ENCODE measurements at places on chromosomes 5 and 9.
A peak's percentile ranks its signal among the peaks of the same experiment; 100 is the strongest.

DNA sequence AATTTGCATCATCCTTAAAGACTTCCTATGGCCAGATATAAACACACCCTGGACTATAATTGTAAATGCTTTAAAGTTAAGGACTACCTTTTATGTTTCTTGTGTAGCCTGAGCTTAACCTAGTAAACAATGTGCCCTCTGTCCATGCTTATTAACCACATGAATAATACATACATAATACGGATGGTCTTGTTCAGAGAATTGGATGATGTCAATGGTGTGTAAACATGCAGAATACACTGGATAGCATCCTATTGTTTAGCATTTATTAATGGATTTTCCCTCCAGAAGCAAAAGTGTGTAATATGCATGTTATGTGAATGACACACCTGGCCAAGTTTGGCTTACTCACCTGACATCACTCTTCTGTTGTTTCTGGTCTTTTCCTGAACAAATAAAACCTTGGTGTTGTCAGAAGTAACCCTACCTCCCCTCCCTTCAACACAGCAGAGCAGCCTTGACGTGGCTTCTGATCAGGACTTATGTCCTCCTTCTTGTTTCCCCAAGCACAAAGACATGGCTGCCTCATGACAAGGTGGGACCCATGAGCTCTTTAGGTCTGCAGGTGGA is 517.9 kb downstream of the MTRR start:
- DNase-seq: peak; percentile 50

DNA sequence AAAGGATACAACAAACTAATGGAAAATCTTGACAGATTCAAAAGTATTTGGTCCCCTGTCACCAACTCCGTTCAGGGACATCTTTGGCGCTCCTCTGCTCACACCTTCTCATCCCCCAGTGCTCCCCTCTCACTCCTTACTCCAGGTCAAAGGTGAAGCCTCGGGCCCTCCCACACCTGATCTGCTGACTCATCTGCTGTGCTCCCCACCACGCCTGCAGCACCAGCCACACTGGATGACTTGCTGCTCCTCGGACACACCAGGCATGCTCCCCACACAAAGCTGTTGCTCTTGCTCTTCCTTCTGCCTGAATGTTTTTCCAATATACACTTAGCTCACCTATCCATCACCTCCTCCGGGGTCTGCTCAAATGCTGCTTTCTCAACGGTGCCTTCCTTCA is 123.4 kb downstream of the ESM1 start:
- no peak for DNase-seq

GRCh38 chr5:74409712-74410111 is 230.8 kb downstream of the ENC1 start:
- DNase-seq: no peak

GRCh38 chr9:69254223-69254622 is 70.8 kb upstream of the ENTREP1 start:
- DNase-seq: no peak

- DNase-seq: no peak
Observed at GRCh38 chr5:109748546-109748945, 58.8 kb downstream of the MAN2A1 start.

DNA sequence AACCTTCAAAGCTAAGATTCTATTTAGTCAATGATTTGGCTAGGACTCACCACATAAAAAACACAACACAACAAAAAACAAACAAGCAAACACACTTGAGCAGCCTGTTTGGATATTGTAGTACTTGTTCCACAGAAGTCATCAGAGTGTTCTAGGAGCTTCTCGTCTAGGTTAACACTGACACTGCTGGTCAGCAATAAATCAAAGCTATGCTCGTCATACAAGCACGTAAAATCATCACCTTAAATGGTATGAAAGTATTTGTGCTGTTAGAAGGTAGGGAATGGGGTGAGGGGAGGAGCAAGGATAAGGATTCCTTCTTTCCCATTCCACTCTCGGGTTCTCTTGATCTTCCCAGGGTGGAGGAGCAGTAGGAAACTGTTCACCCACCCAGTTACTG is 88.0 kb downstream of the ARL15 start:
- DNase-seq: no peak

- DNase-seq: no peak
Observed at GRCh38 chr5:99605904-99606303, 677.1 kb upstream of the CHD1 start.

DNA sequence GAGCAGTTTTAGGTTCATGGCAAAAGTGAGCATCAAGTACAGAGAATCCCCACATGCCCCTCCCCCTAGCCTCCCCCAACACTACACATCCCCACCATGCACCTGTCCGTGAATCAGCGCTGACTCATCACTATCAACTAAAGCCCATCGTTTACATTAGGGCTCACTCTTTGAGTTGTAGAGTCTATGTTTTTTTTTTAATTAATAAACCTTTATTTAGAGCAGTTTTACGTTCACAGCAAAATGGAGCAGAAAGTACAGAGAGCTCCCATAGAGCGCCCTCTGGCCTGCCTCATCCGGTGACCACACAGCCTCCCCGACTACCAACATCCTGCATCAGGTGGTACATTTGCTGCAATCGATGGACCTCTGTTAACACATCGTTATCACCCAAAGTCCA is 47.9 kb upstream of the UNC5A start:
- no peak for DNase-seq

DNA sequence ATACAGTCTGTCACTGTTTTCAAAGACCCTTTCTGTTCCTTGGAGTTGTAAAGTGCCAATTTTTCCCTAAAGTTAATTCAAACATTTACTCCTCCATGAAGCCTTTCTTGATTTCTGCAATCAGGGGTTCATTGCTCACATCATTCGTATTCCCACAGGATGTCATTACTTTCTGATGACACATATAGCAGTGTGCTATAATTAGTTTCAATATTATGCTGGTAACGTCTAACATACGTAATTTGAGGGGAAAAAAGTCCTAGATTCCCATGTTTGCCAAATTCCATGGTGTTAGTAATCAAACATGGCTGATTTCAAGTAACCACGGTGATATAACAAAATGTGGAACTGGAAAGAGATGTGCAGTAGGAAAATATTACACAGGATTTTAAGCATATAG is 468.2 kb upstream of the MEF2C start:
- no peak for DNase-seq

DNA sequence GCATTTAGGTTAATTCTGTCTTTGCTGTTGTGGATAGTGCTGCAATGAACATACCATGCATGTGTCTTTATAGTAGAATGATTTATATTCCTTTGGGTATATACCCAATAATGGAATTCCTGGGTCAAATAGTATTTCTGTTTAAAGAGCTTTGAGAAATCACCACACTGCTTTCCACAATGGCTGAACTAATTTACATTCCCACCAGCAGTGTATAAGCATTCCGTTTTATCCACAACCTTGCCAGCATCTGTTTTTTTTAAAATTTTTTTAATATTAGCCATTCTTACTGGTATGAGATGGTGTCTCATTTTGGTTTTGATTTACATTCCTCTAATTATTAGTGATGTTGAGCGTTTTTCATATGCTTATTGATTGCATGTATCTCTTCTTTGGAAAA is 15.5 kb upstream of the TARS1 start:
- no peak for DNase-seq

- no peak for DNase-seq
Observed at GRCh38 chr9:121776001-121776738, 124.7 kb downstream of the DAB2IP start.

- DNase-seq: no peak
Observed at GRCh38 chr9:89191004-89191403, 12.4 kb upstream of the SHC3 start.

DNA sequence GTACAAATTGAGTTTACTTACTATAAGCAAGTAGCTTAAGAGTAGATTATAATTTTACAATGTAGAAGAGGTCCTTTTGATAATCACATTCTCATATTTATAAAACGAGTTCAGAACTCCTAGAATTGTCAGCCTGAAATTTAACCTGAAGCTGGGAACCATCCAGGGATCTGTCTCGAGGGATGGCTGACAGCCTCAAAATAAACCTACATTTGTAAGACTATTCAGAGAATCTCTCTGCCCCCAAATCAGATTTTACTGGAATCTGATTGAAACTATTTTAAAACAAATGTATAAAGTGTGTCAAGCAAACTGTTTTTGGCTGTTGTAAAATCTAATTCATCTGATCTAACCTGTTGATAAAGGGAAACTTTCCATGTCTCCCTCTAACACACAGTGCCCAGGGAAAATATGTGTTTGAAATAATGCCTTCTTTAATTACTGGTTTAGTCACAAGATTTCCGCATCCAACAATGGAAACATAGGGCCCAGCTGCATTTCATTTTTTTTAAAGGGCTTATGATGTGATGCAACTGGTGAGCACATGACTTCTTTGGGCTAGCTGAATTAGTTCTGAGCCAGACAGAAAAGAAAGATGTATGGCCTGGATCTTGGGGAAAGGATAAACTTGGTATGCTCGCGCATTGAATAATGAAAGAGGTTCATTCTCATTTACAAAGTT is 30.3 kb downstream of the SLC25A46 start:
- no peak for DNase-seq

- no peak for DNase-seq
Observed at GRCh38 chr5:61303346-61303745, 28.7 kb upstream of the ZSWIM6 start.

- no peak for DNase-seq
Observed at GRCh38 chr9:27308691-27309390, 11.9 kb upstream of the EQTN start.

- DNase-seq: no peak
Observed at GRCh38 chr9:101605547-101605946, 10.8 kb upstream of the PPP3R2 start.

DNA sequence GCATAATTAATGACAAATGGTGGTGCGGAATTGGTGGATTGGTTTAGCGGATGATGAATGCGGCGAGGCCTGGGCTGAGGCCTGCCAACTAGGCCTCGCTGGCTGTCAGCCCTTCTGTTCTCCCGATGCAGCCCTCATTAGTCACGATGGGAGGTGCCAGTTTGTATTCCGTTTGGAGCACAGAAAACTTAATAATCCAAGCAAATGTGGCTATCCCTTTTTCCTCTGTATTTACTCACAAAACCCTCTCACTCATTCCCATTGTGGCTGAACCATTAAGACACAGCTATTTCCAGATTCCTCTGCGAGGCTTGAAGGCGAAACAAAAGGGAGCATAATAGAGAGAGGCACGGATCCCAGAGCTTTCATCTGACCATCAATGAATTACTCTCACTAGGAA is 114.3 kb downstream of the MVB12B start:
- peak; percentile 27 for DNase-seq

GRCh38 chr9:70069704-70070103 is 26.1 kb downstream of the MAMDC2 start:
- DNase-seq: no peak

GRCh38 chr9:96302021-96302420 is at the start of gene HSD17B3:
Gene HSD17B3 (minus strand): TSS chr9:96302176. CDS start chr9:96302104, 72 bp downstream.
- DNase-seq: no peak

DNA sequence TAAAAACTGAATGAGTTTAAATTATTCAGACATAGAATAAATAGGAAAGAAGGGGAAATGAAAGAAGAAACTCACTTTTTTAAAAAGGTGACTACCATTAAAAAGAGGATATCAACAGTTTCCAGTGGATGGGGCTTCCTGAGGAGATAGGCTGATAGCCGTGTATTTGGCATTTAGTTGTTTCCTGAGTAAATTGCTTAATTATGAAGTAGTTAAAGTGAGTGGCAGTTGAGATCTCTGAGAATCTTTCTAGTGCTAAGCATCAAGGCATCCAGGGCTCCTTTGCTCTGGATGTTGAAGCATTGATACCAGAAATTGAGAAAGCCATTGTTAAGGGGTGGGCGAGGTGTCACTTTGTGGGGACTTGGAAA is 2.7 kb downstream of the TNFAIP8 start:
- DNase-seq: no peak

DNA sequence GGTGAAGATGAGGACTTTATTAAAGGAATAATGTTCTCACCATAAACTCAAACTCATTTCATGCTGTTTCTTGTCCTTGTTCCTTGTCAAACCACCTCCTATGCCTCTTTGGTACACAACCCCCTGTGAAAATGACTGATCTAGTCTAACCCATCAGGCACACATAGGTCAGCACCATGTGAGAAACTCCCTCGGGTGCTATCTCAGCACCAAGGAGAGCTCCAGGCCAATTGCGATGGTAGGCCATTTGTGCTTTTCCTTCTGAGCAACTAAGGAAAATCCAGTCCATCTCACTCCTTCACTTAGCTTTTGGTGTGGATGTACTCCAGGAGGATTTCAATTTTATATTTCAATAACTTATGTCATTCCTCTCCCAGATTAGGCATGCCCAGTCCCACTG is 199.8 kb downstream of the ZNF608 start:
- DNase-seq: no peak

DNA sequence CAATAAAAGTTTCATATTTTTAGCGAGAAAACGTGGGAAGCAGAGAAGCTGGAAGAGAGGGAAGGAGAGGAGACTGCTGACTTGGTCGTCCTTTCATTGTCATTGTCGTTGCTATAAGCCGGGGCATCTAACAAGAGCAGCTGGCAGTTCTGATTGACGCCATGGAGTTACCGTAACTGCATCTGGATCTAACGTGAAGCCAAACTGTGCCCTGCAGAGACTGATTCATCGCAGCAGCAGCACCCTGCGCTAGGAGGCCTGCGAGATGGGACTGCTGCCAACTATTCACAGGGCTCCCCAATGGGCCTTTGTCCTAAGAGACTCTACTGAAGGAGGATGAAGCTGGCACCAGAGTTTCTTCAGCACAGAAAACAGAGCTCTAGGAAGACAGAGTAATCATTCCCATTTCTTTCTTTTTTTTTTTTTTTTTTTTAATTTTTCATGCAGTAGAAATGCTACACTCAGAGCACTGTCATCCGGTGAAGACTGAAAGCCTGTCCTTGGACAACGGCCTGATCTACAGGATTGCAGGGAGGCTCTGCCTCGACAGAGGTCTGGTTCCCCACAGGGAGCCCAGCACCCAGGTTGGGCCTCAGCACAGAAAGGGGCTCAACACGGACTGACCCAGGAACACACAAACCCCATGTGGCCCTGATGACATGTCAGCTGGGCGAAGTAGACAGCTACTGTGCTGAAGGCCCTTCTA is 47.8 kb downstream of the RETREG1 start:
- DNase-seq: peak; percentile 93

GRCh38 chr9:72882117-72882775 is 70.6 kb downstream of the ALDH1A1 start:
- DNase-seq: no peak

DNA sequence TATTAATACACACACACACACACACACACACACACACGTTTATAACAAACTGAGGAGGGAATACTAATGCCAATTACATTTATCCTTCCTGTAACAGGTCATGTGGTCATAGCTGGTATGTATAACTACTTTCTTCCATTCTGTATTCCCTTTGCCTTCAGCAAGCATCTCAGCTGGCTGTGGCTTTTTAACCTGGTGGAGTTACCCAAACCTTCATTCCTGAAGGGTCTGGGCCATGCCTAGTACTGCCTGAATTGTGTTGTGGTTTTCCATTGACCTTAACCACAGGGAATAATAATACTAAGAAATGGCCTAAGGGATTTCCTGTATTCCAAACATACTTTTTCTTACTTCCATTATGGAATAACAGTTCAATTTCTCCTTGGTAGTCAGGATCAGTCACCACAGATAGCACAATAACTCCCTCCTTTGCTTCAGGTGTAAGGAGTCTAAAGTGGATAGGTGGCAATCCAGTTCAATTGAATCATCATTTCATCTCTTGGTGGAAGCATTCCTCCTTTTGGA is 222.2 kb upstream of the MEF2C start:
- no peak for DNase-seq
